ENCODE measurements at places on chromosomes 4 and X.

DNA sequence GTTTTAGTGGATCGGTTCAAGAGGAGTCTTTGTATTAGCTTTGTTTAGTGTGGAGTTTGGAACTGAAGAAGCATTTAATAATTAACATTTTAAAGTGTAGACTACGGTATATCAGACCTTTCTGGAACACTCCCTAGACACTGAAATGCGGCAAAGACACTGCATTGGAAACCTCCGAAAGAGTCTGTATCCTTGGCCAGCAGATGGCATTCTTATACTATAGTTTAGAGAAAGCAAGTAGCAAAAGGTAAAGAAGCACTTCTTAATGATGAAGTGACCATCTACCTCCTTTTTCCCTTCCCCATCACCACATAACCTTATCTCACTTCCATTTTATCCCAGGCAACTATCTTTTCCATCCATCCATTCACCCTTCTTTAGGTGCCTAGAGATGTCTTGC, 7.6 kb downstream of the FABP2 start:
- DNase-seq: no peak

DNA sequence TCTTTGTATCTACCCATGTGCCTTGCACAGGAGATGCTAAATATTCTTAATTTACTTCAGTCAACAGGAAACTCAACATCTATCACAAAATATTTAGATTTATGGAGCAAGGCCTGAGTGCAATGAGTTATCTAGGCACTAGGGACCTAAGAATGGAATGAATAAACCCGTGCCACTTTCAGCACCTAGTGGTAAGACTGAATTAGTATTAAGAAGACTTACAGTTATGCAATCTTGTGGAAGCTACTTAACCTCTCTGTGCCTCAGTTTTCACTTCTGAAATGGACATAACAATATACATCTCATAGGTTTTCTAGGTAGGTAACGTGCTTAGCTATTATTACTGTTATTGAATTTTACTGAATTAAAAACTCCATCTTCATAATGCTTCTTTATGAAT, 144.6 kb upstream of the MAP3K15 start:
- DNase-seq: no peak

DNA sequence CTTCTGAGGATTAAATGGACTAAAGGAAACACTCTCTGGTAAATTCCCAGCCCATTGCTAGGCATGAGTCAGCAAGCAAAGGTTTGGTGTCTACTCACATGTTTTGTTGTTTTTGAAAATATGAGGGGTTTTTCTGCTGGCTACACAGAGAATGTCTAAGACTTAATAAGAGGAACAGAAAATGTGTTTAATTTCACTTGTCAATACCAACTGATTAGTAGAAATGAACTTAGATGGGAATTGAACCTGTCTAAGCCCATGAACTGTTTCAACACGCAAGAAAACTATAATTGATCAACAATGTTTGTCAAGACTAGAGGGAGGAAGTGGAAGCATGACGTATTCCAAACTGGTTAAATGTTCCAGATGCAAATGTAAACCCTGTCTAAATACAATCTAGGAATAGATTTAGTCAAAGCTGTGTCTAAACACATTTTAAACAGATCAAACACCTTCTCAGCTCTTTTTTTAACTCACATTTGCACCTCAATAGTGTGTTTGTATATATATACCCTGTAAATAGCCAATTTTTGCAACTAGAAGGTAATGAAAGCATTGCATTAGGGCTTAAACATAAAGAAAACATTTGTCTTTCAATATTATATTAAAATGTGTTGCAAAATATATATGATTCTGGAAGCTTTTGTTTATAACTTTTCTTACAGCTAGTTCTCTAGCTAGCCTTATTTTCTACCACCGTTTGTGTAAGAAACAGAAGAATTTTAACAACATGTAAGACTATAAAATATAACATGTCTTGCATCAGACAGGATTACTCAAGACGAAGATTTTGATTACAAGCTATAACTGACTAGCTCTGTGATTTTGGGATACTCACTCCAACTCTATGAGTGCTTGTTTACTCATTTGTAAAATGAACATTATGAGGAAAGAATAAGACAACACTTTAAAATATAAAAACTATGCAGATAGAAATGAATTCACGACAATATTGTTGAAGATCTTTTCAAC, 607.8 kb downstream of the FSTL5 start:
- no peak for DNase-seq

GRCh38 chr4:7591409-7592053, 156.8 kb upstream of the PSAPL1 start:
- no peak for DNase-seq

- no peak for DNase-seq
Observed at GRCh38 chrX:2284601-2285000, 216.2 kb downstream of the DHRSX start.

- no peak for DNase-seq
Observed at GRCh38 chrX:13164611-13165010, 120.2 kb upstream of the FAM9C start.

DNA sequence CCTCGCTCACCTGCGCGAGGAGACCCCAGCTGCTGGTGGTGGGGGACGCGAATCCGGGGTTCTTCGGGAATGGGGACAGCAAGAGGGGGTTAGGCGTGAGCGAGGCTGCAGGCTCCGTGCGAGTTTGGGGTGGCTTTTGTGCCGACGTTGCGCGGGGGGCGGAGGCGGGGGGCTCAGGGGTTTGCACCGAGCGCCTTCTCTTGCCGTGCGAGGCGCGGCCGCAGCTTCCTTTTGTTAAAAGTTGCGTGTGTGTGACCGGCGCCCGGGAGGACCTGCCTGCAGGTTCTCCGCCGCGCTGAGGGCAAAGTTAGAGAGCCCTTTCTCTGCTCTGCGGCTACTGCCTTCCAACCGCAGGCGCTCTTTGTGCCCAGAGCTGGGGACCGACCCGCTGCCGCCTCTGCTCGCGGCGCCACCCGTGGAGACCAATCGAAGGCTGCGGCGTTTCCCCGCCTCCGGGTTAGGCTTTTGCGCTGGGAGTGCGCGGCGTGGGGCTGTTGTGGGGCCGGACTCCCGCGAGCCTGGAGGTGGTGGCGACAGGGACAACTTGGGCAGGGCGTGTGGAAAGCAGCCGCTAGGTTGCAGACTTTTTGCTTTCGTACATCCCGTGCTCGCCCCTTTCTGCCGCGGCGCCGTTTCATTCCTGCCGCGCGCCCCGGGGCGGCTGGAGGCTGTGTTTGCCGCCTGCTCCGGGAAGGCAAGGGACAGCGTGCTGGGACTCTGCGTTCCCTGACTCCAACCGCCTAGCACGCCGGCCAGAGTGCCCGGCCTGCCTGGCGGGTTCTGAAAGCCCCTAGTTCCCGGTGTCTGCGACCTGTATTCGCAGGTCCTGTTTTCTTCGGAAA, 716 bp downstream of the KIT start:
- peak; percentile 62 for DNase-seq

DNA sequence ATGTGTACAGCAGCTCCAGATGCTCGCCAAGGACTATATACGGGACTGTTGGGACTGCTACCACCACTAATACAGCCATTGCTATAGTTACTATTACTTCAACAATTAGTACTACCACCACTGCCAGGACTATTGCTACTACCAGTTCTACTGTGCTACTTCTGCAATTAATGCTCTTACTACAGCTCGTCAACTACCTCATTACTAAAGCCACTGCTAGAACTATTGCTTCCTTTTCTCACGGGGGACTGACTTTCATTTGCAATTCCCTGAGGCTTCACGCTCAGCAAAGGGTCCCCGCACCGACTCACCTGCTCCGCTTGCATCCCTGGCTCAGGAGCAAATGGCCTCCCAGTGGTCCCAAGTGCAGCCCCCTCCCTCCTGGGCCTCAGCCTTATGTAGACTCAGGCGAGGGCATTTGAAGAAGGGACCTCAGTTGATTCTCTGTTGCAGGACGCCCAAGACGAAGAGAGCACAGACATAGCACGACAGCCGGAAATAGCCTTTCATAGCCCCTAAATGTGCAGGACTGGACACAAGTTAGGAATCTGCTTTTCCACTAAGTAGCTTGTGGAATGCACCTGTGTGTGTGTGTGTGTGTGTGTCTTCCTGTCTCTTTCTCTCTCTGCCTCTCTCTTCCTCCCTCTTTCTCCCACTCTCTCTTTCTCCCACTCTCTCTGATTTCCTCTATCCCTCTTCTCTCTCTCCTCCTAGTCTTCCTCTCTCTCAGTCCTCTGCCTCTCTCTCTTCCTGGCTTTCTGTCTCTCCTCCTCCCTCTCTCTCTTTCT, 294.8 kb downstream of the ASMT start:
- no peak for DNase-seq

GRCh38 chrX:111868726-111869638, 7.0 kb upstream of the TRPC5OS start:
- no peak for DNase-seq

GRCh38 chrX:35868501-35868900, 51.0 kb upstream of the CFAP47 start:
- DNase-seq: no peak

GRCh38 chrX:3094261-3094660, 53.0 kb downstream of the ARSF start:
- DNase-seq: no peak

DNA sequence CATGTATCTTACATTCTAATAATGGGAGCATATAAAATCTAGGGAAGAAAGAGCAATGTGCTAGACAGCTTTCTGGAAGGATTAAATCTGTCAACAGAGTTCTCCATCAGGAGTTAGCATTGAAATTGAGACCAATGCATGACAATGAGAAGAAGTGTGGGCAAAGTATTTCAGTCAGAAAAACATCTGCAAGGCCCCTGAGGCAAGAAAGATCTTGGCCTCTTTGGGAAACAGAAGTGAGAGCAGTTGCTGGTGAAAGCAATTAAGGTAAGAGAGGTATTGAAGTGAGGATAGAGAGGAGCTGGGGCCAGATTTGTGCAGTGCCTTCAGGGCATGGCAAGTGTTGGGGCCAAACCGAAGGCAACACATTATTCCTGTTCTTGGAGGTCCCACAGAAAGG, 999.1 kb downstream of the STPG2 start:
- DNase-seq: no peak

DNA sequence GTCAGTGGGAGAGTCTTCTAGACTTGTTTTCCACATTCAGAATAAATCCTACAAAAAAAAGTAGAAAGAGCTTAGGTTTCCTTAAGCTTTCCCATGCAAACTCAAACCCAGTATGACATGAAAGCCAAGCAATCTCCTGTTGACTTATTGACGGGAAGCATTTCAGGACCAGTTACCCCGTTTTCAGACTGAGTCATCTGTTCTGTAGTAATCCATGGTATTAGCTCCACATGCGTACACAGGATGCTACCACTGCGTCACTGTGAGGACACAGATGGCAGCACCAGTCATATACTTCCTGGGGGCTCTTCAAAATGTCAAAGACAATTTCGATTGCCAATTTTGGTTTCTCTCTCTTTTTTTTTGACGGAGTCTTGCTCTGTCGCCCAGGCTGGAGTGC, 224.9 kb upstream of the MAD2L1 start:
- DNase-seq: no peak

DNA sequence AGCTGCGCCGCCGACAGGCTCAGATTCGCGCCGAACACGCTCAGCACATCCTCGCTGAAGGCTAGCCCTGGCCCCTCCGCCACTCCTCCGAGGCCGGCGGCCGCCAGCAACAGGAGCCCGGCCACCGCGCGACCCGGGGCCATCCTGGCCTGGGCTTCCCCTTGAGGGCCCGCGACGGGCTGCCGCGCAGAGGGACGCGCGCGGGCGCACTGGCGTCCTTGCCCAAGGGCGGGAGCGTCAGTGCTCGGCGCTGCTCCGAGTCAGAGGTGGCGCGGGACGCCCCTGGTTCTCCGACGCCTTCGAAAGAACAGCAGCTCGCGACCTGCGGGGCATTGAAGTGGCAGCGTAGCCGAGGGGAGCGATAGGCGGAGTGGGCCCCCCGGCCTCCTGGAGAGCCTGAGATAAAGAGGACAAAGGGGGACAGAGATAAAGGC, 745 bp downstream of the SLC39A8 start:
- DNase-seq: peak; percentile 81

DNA sequence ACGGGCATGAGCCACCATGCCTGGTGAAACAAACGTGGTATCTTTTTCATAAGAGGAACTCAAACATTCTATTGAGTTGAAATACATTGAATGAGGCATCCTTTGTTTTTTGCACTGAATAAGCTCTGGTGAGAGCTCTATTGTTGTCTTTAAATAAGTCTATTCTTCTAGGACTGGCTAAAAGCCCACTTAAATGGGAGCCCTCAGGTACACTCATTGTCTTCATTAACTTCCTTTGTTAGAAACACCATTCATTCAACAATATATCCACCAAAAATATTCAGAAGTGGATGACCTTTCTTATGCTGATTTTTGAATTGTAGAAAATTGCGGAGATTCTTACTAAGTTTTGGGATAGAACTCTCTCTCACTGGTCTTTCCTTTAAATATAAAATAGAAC, 568.0 kb downstream of the IL1RAPL1 start:
- DNase-seq: no peak

- no peak for DNase-seq
Observed at GRCh38 chrX:152873361-152873760, 24.5 kb upstream of the ZNF185 start.

GRCh38 chr4:27005501-27005900, 144.9 kb downstream of the STIM2 start:
- DNase-seq: no peak

DNA sequence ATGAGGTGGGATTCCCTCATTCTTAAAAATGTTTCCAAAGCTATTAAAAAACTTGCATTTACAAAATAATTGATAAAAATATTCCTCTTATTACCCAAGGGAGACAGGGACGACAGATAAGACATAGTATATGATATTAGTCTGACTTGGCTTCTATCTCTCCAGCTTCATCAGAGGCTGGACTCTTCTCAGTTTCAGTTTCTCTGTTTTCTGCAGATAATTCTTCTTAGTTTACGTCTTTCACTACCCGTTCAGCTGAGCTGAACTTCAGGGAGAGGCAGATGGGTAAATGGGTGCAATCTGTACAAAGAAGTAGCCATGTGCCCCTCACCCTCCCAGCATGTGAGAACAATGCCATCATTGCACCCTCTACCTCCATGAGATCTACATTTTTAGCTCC, 214.0 kb upstream of the SLIT2 start:
- no peak for DNase-seq

GRCh38 chr4:153489856-153490558, 23.8 kb downstream of the TMEM131L start:
- DNase-seq: no peak

DNA sequence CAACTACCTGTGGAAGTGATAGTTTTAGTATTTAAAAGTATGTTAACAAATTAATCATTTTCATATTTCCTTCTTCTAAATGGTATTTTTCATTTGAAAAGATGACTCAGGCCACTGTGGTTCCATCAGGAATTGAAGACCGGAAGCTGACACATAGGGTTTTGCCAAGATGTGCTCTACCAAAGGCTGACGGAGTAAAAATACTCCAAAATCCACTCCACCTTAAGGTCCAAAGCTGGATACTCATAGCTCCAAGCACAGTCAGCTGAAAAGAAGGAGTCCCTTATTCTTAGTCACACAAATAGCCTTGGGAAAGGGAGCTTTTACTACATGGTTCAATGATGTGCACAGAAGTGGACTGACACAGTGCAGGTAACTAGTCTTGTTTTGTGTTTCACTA, 472.0 kb downstream of the ARAP2 start:
- DNase-seq: no peak

DNA sequence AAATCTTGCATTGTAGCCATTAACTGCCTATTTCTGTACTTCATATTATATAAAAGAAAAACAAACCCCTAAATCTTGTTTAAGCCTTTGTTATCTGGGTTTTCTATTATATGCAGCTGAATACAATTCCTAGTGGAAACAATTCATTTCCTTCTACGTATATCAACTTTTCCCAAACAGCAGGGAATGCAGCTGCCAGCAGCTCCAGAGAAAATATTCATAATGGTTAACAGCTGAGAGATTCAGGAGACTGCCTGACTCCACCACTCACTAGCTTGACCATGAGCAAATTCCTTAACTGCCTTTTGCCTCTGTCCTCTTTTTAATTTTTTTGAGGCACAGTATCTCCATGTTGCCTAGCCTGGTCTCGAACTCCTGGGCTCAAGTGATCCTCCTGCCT, 146.2 kb downstream of the SPATA18 start:
- DNase-seq: no peak
